CD4-positive, alpha-beta T cell treated with Interferon alpha-2 for 1 hour (primary cell): ENCODE measurements at places on chromosomes 12 and 14.

DNA sequence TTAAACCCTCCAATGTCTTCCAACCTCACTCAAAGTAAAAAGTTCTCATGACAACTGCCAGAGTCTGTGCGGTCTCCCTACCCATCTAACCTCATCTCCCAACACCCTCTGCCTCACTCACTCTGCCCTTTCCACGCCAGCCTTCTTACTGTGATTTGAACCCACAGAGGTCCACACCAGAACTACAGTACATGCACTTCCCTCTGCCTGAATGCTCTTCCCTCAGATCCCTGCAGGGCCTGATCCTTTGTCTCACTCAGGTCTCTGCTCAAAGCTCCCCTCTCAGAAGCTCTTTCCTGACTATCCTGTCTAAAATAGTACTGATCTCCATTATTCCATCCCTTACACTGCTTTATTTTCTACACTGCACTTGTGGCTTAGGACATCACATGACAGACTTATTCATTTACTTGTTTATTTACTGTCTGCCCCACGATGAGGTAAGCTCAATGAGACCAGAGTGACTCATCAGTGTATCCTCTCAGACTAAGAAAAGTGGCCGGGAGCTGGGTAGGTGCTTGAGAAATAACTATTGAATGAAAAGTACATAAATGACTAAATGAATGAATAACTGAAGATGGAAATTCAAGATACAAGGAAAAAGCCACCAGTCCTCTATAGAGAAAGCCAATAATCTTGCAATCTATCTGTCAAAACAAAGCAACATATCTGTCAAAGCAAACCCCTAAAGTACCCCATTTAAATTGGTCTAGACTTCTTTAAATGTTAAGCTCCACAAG is 17.1 kb downstream of the POMT2 start:
- no peak for DNase-seq

GRCh38 chr14:103538291-103539055 is 9.5 kb downstream of the TRMT61A start:
- DNase-seq: no peak

- DNase-seq: no peak
Observed at GRCh38 chr12:5244513-5244972, 187.4 kb upstream of the NTF3 start.

- no peak for DNase-seq
Observed at GRCh38 chr12:29796823-29797263, 13.1 kb upstream of the TMTC1 start.

- DNase-seq: no peak
Observed at GRCh38 chr14:95530473-95531276, 4.2 kb upstream of the GLRX5 start.

- no peak for DNase-seq
Observed at GRCh38 chr14:105880616-105881015, 354.2 kb downstream of the TMEM121 start.

DNA sequence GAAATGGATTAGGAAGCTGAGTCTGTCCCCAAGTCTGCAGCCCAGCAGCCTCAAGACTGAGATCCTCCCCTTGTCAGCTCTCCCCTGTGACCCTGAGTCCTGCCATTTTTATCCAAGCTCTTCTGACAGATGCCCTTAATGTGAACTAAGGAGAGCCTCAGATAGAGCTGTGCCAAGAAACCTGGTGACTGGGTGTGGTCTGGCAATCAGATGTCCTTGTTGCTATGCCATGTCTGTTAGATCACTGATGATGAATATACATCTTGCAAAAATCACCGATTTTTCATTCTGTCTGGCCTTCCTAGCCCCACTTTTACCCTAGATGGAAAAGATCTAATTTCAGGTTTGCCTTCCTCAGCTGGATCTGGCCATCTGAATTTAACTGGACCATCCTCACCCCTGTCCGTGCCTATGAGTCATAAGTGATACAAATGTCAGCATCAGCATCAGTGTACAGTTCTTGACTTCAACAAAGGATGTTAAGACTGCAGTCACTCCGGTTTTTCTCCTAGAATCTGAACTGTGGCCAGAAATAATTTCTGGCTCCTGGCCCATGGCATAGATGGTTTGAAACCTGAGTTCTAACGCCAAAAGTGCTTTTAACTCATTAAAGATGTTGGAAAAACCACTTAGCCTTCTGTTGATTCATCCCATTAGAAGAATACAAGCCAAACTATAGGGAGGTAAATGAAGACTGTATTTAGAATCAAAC is 61.2 kb upstream of the GRIP1 start:
- no peak for DNase-seq

- DNase-seq: no peak
Observed at GRCh38 chr14:20827326-20827725, 24.7 kb upstream of the RNASE1 start.

DNA sequence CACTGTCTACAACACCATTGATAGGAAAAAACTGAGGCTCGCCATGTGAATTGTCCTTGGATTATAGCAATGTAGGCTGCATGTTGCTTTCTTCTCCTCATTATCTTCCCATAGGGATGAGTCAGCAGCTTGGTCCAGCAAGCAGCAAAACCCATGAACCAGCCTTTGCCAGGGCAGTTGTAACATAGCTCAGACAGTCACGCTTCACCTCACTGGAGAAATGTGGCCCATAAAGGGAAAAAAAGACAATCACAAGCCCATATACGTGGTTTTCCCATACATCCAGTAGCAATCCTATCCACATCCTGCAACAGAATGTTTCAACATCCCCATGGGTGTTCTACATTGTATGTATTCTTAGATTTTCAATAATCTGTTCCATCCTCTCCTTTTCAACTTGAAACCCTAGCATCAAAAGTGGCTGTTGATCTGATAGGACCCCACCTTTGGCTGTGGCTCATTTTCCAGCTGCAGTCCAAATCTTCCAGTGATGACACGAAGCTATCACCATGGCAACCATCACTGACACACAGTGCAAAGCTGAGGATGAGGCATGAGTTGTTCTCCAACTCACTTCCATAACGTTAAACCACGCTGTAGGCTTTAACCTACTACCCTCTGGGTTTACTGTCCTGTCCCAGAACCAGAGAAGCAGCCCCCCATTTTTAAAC is 34.0 kb downstream of the GRIN2B start:
- DNase-seq: no peak

DNA sequence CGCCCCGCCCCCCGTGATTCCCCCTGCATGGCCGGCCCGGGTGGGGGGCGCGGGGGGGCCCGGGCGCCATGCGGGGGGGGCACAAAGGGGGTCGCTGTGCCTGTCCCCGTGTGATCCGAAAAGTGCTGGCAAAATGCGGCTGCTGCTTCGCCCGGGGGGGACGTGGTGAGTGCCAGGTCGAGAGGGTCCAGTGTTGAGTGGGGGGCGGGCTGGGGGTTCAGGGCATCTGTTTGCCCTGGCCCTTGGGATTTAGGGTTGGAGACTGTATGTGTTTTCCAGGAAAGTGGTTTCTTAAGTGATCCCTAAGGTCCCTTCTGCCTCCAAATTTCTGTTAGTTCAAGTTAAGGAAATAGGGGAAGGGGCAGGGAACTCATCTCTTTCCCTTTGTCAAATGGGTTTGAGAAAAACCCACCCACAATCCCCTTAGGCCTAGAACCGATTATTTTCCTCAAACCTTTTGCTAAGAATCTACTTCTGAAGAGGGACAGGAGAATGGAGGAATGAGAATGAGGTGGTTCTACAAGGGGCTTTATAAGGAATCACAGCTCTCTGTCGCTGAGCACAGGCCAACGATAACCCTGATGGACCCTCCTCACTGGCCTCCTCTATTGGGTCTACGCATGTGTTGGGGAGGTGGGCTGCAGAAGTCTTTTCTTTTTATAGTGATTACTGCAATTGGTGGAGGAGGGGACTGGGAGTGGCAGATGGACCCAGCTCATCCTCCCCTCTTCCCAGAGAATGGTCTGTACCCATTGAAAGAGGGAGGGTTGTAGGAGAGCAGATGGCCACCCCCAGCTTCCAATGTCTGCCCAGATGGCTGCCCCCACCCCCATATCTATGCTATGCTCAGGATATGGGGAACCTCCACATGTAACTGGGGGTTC is 834 bp downstream of the ARHGEF25 start:
- no peak for DNase-seq

DNA sequence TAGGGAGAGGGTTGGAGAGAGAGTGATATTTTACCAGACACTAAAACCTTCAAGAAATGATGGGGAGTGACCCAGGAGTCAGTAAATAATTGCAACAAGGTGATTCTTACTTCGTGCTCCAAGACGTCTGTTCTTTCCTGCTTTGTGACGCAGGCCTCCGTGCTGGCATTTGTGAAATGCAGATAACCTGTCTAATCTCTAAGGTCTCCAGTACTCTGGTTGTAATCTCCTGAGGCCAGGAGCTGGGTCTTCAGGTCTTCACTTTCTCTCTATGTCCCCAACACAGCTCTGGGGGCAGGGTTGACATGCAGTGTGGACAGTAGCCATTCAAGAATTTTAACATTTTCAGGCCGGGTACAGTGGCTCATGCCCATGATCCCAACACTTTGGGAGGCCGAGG is 53.1 kb downstream of the CD9 start:
- DNase-seq: no peak

DNA sequence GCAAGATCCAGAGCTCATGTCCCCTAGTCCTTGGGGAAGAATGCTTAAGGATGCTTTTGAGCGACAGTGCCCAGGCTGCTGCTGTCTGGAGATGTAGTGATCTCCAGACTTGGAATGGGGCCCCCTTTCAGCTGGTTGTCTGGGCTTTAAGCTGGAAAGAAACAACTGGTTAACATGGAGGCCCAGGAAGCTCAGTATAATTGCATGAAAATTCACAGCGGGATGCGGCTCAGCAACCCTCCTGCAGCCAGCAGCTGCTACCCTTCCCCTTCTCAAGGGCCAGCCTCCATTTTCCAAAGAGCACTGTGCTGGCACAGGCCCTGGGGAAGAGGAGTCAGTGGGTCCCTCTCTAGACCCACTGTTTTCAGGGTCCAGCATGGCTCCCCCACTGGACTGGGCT is 26.3 kb downstream of the RAB35 start:
- no peak for DNase-seq

GRCh38 chr12:112868459-112869041 is 38.2 kb upstream of the OAS1 start:
- no peak for DNase-seq
